ENCODE measurements at places on chromosomes 4 and X.

GRCh38 chr4:38189445-38189844 is 229.2 kb downstream of the PTTG2 start:
- DNase-seq: no peak

- no peak for DNase-seq
Measured at GRCh38 chrX:119917877-119918276, 22.2 kb downstream of the AKAP14 start.

DNA sequence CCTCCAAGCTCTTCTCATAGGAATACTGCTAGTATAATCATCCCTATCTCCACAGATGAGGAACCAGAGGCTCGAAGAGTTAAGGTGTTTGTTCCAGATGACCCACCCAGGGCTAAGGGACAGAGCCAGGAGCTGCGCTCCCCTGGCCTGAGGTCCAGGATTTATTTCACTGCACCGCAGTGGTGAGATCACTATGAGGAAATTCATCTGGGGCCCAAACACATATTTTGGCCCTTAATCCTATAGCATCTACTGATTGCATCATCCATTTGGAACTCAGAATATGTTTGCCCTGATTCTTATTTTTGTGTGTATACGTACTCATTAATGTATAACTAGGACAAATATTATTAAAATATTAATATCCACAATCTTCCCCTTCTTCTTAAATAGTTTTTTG is 100.1 kb upstream of the RBPJ start:
- DNase-seq: no peak

DNA sequence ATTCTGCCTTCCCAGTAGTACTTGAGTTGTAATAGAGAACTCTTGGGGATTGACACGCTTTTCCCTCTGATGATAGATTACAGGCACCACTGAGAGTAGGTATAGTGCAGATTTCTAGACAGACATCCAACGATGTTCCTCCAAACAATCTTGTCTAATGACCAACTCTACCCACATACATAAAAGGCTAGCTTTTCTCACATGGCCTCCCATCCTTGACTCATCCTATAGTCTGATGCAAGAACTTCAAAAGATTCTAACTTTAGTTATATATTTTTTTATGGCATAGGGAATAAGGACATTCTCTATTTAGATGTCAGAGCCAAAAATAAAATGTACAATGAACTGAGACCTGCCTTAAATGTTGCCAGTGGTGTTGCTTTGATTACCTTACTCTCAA is 60.9 kb downstream of the GLRA2 start:
- DNase-seq: no peak

DNA sequence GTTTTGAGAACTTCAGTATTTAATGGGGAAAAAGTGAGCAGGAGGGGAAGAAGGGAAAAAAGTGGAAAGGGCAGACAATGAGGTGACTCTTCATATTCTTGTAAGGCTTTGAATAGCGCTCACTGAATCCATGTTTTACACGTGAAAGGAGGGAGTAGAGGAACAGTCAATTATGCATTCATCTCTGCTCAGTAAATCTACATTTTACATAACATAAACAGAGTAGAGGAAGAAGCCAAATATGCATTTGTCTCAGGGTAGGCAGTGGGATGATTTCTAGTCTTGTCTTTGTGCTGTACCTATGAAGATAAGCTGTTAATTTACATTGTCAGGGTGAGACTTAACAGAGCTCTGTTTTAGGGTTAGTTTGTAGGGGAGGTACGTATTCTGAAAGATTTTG is 19.4 kb upstream of the ELF2 start:
- DNase-seq: no peak

GRCh38 chrX:4963432-4963831 is 1250.0 kb upstream of the PRKX start:
- DNase-seq: no peak

DNA sequence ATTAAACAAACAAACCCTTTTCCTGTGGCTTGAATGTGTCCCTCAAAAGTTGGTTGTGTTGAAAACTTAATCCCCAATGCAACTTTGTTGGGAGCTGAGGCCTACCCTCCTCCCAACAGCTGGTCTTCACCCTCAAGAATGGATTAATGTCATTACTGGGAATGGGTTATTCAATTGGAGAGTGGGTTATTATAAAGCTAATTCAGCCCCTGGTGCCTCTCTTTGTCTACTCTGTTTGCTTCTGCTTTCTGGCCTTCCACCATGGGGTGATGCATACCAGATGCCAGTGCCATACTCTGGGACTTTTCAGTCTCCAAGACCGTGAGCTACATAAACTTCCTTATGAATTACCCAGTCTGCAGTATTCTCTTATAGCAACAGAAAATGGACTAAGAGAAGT is 706.5 kb downstream of the CCSER1 start:
- DNase-seq: no peak

- no peak for DNase-seq
Measured at GRCh38 chr4:13515268-13515667, 29.0 kb downstream of the NKX3-2 start.

GRCh38 chr4:40516651-40517050 is 113.0 kb downstream of the RBM47 start:
- peak; percentile 11 for DNase-seq

DNA sequence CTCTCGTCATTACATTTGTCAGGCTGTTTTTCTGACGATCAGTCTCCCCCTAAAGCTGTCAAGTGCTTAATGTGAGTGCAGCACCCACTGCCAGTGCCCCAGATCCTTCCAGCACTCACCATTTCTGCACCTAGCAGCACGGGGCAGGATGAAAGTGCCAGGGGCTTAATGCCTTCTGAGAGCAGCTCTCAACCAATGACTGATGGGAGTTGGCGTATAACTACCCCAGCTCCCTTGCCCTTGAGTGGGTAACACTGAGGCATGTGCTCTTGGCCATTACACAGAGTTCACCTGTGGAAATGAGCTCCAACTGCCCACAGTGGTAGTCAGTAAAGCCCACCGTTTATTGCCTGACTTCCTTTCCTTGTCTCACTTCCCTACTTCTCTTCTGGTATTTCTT is 226.2 kb upstream of the BCOR start:
- no peak for DNase-seq

DNA sequence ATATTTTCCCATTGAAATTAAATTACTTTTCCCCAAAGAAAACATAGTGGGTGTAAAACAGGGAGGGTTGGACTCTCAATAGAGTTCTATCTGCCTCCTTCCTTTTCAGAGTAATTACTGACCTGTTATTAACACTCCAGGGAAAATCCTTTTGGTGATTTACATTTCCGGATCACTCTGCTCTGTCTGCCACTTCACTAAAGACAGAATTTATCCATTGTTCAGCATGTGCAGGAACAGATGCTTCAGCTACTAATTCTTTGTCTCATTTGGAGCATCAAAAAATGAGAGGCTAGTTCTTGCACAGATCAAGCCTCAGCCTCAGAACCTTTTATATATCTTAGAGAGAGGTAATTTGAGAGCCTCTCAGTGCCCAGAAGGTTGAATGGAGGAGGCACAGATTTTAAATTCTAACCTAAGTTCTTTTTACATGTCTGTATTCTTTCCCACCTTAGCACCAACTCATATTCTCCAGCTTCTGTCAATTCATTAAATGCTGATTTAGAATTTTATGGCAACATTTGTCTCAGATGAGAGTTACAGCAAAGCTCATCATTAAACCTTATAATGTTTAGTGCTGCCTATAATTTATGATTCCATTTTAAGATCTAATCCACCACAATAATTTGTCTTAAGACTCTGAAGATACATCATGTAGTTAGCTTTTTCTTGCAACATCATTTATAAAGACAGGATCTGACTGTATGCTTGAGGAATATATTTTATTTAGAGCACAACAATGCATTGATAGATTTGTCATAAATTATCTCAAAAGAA is 1494.4 kb downstream of the STIM2 start:
- no peak for DNase-seq

GRCh38 chrX:1412551-1413161 is 20.7 kb upstream of the SLC25A6 start:
- DNase-seq: no peak

DNA sequence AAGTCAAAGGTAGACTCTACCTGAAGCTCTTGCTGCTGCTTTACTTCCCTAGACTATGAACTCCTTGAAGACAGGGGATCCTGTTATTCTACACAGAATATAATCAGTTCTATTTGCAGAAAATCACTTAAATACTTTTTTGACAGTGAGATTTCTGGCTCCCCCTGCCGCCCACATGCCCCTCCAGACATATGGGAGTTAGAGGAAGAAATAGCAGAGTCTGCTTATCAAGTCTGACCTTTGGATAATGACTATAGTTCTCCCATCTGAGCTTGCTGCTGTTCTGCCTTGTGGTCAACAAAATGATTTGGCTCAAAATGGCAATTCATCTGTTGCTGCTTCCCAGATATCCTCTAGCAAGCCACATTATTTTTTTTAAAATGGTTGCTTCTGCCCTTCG is 101.1 kb downstream of the ENOX2 start:
- no peak for DNase-seq

DNA sequence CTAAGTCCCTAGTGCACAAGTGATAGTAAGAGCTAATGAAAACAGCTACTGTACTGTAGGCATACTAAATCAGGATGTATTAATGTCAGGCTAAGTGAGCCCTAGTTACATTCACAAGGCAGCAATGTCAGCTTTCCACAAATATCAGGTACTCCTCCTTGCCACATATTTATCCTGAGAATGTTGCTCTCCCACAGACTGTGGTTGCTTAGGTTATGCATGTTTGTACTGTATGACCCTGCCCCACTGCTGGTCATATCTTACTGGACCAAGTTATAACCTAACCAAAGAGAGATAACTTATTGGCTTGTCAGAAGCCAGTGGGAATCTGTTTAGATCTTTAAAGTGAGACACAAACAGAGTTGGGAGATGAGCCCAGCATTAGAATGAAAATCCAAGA is 241.0 kb downstream of the SLC39A8 start:
- DNase-seq: no peak

GRCh38 chr4:142378179-142378578 is 467.9 kb downstream of the INPP4B start:
- no peak for DNase-seq

DNA sequence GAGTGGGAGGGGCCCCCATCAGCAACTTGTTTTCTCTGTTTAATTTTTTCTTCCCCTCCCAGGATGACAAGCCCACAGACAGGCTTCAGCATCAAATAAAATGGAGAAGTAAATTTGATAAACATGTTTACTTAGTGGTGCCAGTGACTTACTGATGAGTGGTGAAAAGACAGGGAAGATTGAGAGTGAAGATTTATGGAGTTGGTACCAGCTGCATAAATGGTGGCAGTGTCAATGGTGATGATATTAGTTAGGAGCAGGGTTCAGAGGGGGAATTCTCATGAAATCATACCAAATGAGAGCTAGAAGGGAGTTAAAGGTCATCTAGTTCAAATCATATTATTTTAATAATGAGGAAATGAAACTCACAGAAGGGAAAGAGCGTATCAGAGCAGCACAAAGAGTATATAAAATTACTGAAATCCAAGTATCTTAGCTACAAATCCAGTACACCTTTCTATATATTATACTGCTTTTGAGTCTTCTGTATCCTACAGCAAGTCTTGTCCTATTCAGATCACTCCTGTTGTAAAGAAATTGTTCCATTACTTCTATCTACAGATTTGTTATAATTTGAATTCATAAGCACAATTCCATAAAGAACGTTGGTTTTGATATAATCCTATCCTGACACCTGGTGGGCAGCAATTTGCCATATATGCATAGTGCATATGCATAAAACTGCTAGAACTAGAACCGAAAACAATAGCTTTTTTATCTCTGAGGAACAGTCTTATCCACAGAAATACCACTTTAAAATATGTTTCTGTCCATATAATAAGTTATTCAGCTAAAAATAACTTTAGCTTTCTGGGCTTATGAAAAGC is 5.0 kb downstream of the P2RY10 start:
- DNase-seq: peak; percentile 16

GRCh38 chr4:89300060-89300459 is 7.5 kb downstream of the GPRIN3 start:
- no peak for DNase-seq

- no peak for DNase-seq
Measured at GRCh38 chr4:179151770-179152169, 1709.5 kb upstream of the AGA start.

GRCh38 chr4:161178310-161178709 is 985.5 kb downstream of the FSTL5 start:
- no peak for DNase-seq

DNA sequence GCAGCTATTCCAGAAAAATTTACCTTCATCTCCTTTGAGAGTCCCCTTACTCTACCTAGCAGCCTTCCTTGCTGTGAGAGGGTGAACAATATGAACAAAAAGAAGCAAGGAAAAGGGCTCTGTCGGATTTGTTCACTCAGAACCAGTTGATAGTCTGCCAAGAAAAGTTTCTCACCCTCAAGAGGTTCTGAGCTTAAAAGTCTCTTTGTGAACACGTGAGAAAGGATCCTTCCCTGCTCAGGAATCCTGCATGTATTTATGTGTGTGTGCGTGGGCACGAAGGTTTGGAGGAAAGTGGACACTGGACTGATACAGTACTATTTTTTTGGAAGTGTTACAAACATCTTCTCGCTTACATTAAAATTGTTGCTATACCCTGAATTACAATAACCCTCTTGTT is 178.6 kb upstream of the JADE1 start:
- no peak for DNase-seq

DNA sequence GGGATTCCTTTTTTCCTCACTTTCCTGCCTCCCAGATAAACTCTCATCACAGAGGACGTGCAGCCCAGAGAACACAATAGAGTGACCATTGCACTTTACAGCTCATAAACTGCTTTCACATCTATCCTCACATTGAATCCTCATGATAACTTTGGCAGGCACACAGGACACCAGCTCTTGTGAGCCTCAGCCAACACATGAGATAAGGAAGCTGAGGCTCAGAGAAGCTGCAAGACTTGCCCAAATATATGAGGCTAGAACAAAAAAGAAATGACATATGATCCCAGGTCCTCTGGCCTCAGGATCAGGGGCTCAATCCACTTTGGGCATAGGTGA is 85.0 kb upstream of the CPEB2 start:
- DNase-seq: no peak

- DNase-seq: no peak
Measured at GRCh38 chrX:19865567-19866363, 21.6 kb downstream of the SH3KBP1 start.

GRCh38 chr4:58491620-58492019 is 1381.4 kb upstream of the IGFBP7 start:
- no peak for DNase-seq

DNA sequence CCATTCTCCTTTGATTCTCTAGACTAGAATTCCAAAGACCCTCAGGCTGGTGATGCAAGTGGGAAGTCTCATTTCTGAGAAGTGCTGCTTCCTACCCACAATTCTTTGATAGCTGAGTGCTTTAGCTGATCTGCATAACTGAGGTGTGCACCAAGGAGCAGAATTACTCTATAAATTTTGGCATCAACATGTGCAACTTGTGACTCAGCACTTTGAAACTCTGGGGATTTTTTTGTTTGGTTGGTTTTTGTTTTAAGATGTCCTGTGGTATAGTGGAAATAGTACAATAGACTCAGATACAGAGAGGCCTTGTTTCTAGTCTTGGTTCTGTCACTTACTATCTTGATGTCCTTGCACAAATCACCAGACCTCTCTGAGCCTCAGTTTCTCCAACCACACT is 148.4 kb downstream of the AR start:
- DNase-seq: no peak

DNA sequence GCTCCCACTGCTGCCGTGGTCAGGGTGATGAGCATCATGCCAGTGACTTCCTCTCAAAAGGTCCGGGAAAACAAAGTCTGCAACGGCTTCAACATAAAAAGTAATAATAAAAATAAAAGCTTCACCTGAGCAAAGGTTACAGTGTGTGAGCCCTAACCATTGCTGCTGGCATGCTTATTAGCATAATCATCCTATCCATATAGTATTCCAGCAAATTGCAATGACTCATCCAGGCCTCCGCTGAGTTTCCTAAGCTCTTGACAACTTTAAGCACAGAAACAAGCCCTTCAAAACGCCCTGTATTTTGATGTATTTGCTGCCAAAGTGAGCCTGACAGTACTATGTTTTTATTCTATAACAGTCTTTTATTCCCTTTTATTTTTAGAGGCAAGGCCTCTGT is 100.5 kb downstream of the AASDH start:
- DNase-seq: no peak
